AG09319 (cell line): ENCODE measurements at places on chromosomes 7 and 10.

DNA sequence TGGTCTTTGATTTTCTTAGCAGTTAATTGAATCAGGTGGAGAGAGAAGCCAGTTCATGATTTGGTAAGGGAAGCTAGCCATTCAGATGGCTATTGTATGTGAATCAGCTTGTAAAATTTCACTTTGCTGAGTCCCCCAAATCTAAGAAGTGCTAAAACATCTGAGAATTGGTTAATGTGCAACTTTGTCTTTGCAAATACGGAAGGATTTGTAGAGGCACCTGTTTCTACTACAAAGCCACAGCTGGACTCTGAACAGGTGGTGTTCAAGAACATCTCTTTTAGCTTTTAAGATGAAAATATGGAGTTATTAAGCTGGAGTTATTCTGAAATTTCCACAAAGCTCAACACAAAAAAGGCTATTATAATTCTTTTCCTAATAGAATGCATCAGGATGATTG, 132.6 kb downstream of the VPS50 start:
- DNase-seq: no peak

DNA sequence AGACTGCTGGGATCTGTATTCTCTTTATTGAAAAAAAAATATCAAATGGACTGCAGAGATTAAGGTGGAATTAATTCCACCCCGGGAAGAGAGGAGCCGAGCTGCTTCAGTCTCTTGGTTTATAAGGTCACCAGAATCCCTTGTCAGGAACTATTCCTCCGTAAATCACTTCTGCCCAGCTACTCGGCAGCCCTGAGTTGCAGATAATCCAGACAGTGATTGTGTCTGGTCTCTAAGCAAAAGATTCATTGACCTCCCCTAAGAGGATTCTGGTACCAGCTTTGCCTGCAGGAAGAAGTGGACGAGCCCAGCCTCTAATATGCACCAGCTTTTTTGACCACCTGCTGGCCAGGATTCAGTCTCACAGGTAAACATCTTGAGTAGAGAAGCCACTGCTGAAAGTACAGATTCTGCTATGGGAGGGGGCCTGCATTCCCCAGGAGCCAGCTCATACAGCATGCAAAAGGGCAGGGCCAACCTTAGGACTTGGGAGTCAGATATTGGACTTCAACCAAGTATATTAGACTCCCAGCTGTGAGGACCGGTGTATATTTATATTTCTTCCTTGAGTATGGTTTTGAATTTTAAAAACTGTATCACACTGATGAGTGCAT, 27.1 kb upstream of the PLXNA4 start:
- no peak for DNase-seq

DNA sequence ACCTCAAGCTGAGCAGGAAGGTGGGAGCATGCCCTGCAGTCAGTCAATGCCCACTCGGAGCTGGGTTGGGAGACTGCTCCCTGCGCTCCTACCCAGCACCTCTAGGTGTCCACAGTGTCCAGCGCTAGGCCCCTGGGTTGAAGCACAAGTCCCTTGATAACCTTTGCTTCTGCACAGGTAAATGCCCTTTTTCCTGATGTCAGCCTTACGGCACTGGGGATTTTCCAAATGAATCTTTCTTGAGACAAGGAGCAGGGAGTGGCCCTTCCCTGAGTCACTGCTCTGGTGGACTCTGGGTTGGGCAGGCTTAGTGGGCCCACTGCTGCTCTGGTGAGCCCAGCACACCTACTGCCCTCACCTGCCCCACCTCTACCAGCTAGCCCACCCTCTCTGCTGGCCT, 61.9 kb upstream of the OPN4 start:
- DNase-seq: no peak

- no peak for DNase-seq
These were observed 141.0 kb downstream of the FZD1 start for GRCh38 chr7:91405092-91405788.

DNA sequence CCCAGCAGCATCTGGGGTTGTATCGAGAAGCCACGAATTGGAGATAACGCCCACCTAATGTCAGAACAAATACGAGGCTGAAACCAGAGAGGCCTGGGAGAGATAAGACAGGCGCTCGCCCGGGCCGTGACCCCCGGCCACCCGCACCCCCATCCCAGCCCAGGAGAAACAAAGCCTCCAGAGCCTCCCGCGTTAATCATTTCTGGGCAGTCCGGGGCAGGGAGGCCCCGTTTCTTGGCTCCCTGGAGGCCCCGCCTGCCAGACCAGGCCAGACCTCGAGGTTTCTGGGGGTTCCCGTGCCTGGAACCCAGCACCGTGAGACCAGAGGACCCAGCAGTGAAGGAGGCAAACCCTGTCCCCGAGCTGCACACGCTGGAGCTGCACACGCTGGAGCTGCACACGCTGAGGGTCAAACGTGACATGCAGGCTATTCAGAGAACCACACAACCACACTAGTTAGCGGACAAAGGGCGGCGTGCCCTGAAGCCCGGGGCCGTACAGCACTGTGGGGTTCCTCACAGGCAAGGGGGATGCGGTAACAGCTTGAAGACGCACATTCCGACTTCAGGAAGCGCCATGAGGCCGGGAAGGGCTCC, 53.4 kb downstream of the FOXL3 start:
- no peak for DNase-seq

GRCh38 chr10:37549054-37549453, 308.4 kb downstream of the ZNF248 start:
- no peak for DNase-seq

DNA sequence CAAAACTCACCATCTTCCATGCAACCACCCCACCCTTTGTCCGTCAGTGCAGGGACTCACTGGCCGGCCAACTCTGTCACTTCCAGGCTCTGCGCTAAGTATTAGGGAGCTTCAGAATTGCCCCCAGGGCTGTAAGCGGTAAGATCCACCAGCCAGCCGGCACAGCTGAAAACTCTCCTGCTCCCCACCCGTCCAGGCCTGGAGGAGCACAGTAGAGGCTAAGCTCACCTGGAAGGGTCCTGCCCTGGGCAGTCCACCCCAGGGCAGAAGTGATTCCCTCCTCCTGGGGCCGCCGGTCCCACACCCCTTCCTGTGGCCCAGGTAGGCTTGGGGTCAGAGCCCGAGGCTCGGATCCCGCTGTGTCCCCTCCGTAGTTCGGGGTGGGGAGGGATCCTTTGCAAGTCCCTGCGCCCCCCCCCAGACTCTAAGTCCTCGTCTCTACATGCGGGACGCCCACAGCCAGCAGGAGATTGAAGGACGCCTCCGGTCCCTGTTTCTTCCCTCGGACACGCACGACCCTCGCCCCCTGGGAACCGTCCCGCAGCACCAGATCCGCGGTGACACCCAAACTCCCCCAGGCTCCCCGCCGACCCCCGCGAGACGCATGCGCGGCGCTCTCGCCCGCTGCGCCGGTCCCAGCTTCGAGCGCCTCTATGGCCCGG, 138.9 kb downstream of the ARHGAP22 start:
- no peak for DNase-seq

- peak; percentile 76 for DNase-seq
These were observed 48.5 kb downstream of the SMKR1 start for GRCh38 chr7:129550693-129551360.

GRCh38 chr7:51602376-51602775, 285.8 kb upstream of the COBL start:
- no peak for DNase-seq

DNA sequence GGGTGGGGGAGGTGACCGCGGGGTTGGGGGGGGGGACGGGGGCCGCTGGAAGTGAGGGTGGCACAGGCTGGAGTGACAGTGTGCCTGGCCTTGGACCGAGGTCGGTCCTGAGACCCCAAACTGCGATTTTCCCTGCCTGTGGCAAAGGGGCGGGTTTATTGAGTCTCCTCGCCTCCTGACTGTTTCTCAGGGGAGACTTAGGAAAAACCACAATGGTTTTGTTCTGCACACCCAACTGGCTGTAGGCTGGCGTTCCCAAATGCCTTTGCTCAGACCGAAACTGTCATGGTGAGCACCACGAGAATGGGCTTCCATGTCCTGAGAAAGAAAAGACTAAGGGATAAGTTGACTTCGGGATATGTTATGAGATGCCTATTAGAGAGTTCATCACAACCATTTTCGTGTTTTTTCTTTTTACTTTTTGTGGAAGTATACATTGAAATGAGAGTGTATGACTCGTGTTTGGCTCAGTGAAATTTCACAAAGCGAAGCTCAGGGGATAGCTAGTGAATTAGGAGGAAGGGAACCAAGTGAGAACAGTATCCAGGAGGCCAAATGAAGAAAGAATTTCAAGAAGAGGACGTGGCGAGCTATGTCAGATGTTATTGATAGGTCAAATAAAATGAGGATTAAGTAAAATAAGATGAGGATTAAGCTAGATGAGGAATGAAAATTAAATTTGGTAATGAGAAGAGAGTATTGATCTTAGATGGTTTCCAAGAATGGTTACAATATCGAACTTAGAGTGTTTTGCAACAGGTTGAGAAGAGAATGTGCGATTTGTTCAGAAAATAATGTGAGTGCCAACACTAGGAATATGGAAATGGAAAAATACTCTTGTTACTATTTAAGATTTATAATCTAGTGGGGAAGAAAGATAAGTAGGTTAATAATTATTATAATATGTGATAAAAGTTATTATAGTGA, 918 bp downstream of the NET1 start:
- DNase-seq: no peak

GRCh38 chr7:107746006-107746405, 2.1 kb downstream of the CBLL1 start:
- no peak for DNase-seq

DNA sequence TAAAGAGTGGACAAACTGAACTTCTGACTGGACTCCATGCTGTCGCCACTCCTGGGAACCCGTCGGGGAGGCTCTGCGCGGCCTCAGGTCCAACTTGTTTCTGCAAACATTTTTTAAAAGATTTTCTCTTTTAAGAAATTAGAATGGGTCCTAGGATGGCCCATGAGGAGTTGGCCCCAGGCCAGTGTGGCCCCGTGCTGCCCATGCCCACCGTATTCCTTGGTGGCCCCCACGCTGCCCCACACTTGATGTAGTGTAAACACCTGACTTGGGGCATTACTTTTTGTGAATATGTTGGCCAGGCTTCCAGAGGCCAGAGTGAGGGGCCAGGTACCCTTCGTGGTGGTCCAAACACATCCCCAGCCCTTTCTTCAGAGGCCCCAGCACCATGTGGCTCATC, 19.3 kb downstream of the ZNF316 start:
- no peak for DNase-seq

- no peak for DNase-seq
These were observed 19.0 kb upstream of the SLC26A4 start for GRCh38 chr7:107641676-107642075.

DNA sequence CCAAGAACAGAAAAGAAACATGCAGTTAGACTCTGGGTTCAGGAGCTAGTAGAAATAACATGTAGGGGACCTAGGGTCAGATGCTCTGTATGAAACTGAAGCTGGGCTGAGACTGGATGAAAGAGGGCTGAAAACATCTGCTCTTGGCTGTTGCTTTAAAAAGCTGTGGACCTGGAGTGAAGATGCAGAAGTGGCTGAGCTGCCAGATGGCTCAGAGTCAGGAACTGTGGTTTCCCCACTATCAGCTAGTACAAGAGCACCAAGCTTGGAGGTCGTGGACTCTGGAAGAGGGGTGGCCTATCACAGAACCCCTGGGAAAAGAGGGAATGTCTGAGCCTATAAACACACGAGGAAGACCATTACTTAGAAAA, 5.9 kb downstream of the ADK start:
- DNase-seq: no peak

- no peak for DNase-seq
These were observed 7.0 kb upstream of the SFMBT2 start for GRCh38 chr10:7417807-7418206.
